Right lung (tissue), 10 donors: ENCODE measurements at places on chromosomes 12 and 14. TPM values are rescaled to one million over a fixed set of nuclear protein-coding genes. Genes with fewer than 3 reads are reported as not detected.

Gene ENO2
- polyA plus RNA-seq: 17.1 TPM

- DNase-seq: no peak
These were observed 42.5 kb downstream of the LRP6 start for GRCh38 chr12:12224240-12224940.

DNA sequence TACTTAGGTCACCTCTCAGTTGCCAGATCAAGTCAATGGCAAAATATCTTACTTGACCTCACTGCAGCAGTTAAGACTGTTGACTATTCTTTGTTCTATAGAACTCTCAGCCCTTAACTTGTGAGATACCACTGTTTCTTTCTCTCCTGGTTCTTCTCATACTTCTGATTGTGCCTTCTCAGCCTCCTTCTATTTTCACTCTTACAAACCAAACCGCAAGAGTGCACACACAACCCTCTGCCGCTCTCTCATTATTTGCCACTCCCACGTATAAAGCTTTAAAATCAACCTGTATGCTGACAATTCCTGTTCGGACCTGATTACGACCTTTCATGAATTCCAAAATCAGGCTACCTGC lies 4.5 kb downstream of the E2F7 start:
- no peak for DNase-seq

DNA sequence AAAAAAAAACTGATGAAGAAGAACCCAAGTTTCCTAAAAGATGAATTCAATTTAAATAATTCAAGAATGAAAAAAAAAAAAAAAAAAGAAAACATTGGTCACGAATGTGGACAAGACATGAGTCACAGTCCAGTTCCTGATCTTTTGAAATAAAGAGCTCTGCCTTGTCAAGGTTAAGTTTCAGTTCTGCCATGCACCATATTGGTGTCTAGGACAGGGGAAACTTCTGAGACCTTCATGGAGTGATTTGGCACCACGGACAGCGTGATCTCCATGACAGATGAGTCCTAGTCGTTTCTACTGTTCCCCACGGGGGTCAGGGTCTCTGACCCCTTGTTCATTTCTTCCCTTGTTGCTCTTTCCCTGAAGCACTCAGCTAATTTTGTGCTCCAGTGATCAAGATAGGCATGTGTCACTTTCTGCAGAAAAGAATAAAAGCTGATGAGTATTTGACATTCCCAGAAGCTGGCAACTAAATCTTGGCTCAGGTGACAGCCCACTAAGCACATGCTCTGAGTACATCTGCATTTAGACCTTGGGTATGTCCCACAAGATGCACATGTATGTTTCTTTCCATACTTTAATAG lies 1159.7 kb downstream of the BCL11B start:
- DNase-seq: no peak

- no peak for DNase-seq
These were observed 48.6 kb upstream of the RHOJ start for GRCh38 chr14:63155511-63156185.

Gene LRRC10
- polyA plus RNA-seq: not detected

DNA sequence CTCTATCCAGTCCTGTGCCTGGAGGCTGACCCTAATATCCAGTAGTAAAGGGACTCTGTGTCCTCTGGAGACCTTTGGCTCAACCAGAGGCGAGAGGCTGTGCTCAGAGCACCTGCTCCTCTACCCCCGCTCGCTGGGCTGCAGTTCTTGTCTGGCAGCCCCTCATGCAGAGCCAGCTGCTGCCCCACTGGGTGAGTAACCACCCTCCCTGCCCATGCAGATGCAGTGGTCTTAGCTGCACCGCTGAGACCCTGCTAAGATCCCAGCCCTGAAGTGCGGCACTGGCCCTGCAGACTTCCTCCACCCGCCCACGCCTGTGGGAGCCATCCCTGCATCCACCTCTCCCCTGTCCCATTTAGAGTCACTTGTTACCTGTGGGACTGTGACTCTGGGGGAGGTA lies 347.5 kb upstream of the SFSWAP start:
- no peak for DNase-seq

GRCh38 chr12:103875666-103876065 lies 34.6 kb upstream of the NT5DC3 start:
- no peak for DNase-seq

Gene RHEBL1
- 2.7 TPM for polyA plus RNA-seq

Gene RPGRIP1
- 0.53 TPM for polyA plus RNA-seq

Gene RNU4-1
- not detected for polyA plus RNA-seq

- DNase-seq: no peak
These were observed 20.2 kb upstream of the FZD10 start for GRCh38 chr12:130141901-130142683.

DNA sequence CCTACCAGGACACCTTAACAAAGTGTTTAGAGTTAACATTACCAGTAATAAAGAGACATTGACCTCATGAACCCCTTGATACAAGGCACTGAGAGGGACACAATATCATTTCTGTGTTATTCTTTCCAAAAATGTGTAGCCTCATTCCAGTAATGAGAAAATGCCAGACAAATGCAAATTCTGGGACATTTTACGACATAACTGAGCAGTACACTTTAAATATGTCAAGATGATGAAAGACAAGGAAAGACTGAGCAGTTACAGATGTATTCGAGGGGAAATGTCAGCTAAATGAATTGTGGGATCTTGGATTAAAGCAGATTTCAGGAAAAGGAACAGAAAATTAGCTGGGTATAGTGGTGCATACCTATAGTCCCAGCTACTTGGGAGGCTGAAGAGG lies 255.6 kb downstream of the ERC1 start:
- no peak for DNase-seq

- peak; percentile 61 for DNase-seq
These were observed 652 bp downstream of the BAZ1A start for GRCh38 chr14:34874386-34875030.

- no peak for DNase-seq
These were observed 11.9 kb downstream of the CACNA2D4 start for GRCh38 chr12:1906579-1906978.

- no peak for DNase-seq
These were observed 479 bp downstream of the KDM5A start for GRCh38 chr12:388541-389141.

Gene DAO
- not detected for polyA plus RNA-seq

Gene LTBP2
- 30.9 TPM for polyA plus RNA-seq

DNA sequence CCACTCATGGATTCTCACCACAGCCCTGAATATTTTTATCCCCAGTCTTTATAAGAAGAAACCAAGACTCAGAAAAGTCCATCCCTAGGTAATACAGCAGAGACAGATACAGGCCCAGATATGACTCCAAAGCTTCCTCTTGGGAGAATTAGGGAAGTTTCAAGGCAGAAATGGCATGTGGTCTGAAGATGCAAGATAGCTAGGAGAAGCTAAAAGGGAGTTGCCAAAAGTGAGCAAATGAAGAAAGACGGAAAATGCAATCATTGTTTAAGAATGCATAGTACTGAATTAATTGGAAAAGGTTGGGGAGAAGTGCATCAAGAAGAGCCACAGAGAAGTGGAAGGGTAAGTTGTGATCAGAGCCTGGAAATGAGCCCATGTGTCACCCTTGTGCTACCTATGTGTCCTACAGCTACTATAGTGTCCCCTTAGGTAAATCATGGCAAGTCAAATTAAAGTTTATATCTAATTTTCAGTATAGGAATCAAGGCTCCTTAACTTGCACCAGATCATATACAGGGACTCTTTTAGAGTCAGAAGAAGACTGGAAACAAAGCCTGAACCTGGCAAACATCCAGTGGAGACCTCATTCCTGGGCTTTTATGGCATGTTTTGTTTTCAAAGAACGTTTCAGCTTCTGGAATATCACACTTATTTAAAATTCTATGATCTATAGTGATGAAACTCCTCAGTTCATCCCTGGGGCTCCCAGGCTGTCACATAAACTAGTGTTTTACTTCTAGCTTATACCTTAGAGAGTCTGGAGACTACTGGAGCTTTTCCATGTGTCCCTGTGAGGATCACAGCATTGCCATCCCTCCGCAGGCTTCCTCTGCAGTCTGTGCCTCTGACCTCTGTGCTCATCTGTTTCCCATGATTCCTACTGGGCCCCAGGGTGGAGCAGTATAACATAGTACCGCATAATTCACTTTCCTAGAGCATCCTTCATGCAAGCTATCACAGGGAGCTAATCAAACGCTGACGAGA lies 189.0 kb upstream of the CDKN3 start:
- DNase-seq: no peak

Gene DTX1
- polyA plus RNA-seq: 2.7 TPM
